ENCODE measurements at places on chromosomes 1 and 21. TPM values are rescaled to one million over a fixed set of nuclear protein-coding genes. Genes with fewer than 3 reads are reported as not detected.

- H3K4me3 ChIP-seq, result no peak overlapping the region
- H3K36me3 ChIP-seq, result no peaks in the 10 kb centered on the region
- no peak overlapping the region for H3K27ac ChIP-seq
- DNase-seq, result no peak
Observed at GRCh38 chr21:37848721-37849490, 67.4 kb downstream of the KCNJ6 start.

GRCh38 chr1:107748531-107748930, 216.4 kb downstream of the VAV3 start:
- no peaks in the 10 kb centered on the region for H3K27me3 ChIP-seq
- peak; percentile 51 for DNase-seq
- H3K4me3 ChIP-seq, result no peak overlapping the region
- no peak overlapping the region for H3K27ac ChIP-seq

GRCh38 chr1:67390041-67390887, 39.9 kb downstream of the SERBP1 start:
- no peaks in the 10 kb centered on the region for H3K36me3 ChIP-seq
- DNase-seq, result no peak
- H3K4me1 ChIP-seq, result no peaks in the 10 kb centered on the region
- H3K4me3 ChIP-seq, result no peak overlapping the region
- H3K27me3 ChIP-seq, result no peaks in the 10 kb centered on the region

- no peak overlapping the region for H3K27ac ChIP-seq
- H3K4me1 ChIP-seq, result no peaks in the 10 kb centered on the region
- H3K27me3 ChIP-seq, result no peaks in the 10 kb centered on the region
- H3K4me3 ChIP-seq, result no peak overlapping the region
Observed at GRCh38 chr1:20099533-20099932, 19.8 kb downstream of the PLA2G2D start.

DNA sequence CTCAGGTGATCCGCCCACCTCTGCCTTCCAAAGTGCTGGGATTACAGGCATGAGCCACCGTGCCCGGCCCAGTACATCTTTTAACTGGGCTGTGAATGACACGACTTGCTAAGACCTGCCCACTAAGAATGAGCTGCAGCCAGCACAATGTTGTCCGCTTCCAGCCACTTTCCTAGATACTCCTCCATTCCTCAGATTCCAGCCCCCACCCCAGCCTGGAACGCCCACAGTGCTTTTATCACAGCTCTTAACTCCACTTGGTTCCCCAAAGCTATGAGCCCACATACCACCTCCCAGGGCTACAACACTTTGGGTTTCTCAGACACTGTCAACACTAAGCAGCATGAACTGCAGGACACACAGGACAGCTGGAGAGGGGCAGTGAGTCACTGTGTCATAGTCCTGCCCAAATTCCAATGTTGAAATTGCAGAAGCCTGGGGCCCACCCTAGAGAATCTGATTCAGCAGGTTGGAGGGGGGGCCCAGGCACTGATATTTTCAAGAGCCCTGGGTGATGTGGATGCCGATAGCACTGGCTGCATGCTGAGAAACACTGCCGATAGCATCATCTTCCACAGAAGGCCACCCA, 58.0 kb downstream of the ACBD3 start:
- H3K36me3 ChIP-seq, result no peaks in the 10 kb centered on the region
- DNase-seq, result peak; percentile 51
- H3K4me3 ChIP-seq, result peak overlapping the region; percentile 9
- peak overlapping the region; percentile 65 for H3K27ac ChIP-seq
- no peaks in the 10 kb centered on the region for H3K27me3 ChIP-seq

DNA sequence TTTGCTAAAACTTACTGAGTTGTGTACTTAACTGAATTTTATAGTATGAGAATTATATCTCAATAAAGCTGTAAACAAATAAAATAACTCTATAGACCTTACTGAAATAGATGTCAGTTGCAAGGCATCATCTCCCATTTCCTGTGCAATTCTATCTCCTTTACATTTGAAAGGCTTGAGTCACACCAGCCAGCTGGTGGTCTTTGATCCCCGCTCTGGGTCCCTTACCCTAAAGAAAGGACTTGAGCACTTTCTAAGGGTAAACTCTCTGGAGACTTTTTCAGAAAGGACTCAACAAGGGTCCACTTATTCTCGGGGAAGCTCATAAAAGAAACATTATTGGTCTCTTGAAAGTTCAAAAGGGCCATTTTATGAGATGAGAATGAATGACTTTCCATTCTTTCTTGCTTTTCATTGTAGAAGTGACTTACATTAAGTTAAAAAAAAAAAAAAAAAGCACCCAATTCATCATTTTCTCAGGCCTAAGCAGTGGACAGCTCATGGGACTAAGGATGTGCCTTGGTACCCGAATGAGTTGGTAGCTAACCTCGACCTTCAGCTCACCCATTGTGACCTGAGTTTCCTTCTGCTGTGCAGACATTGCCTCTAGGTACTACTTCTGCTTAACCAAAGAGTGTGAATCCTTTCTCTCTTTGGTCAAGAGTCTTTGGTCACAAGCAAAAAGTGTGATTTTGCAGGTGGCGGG, 147.0 kb upstream of the COA6 start:
- no peaks in the 10 kb centered on the region for H3K36me3 ChIP-seq
- no peaks in the 10 kb centered on the region for H3K4me1 ChIP-seq
- H3K27me3 ChIP-seq, result no peaks in the 10 kb centered on the region
- DNase-seq, result no peak

FMOD gene
- total RNA-seq, result 59.8 TPM
